Esophagus (tissue), 2 donors: ENCODE measurements at places on chromosomes 13 and 19. TPM values are rescaled to one million over a fixed set of nuclear protein-coding genes. Genes with fewer than 3 reads are reported as not detected.

The OLFM2 gene
- 4.8 TPM for polyA plus RNA-seq

The PVR gene
- 10.2 TPM for polyA plus RNA-seq

The LGALS14 gene
- not detected for polyA plus RNA-seq

The KLK4 gene
- 0.06 TPM for polyA plus RNA-seq

The RPS19 gene
- 2,678 TPM for polyA plus RNA-seq

The CD79A gene
- 0.31 TPM for polyA plus RNA-seq

The ZNF700 gene
- polyA plus RNA-seq, result 6.4 TPM

The PCDH20 gene
- polyA plus RNA-seq, result 0.19 TPM

The IRF3 gene
- 75.0 TPM for polyA plus RNA-seq

The RAB20 gene
- polyA plus RNA-seq, result 1.0 TPM

The LRRC63 gene
- polyA plus RNA-seq, result not detected

The WDR62 gene
- 2.7 TPM for polyA plus RNA-seq

The TJP3 gene
- polyA plus RNA-seq, result 118 TPM

The EHD2 gene
- 27.4 TPM for polyA plus RNA-seq

The PCDH8 gene
- polyA plus RNA-seq, result not detected

The ZSWIM4 gene
- polyA plus RNA-seq, result 17.0 TPM

The CD33 gene
- 0.66 TPM for polyA plus RNA-seq

The ZFP28 gene
- polyA plus RNA-seq, result 1.8 TPM

The PSG2 gene
- not detected for polyA plus RNA-seq

The RASL11A gene
- 20.5 TPM for polyA plus RNA-seq
